ENCODE measurements at places on chromosomes 6 and 20.

DNA sequence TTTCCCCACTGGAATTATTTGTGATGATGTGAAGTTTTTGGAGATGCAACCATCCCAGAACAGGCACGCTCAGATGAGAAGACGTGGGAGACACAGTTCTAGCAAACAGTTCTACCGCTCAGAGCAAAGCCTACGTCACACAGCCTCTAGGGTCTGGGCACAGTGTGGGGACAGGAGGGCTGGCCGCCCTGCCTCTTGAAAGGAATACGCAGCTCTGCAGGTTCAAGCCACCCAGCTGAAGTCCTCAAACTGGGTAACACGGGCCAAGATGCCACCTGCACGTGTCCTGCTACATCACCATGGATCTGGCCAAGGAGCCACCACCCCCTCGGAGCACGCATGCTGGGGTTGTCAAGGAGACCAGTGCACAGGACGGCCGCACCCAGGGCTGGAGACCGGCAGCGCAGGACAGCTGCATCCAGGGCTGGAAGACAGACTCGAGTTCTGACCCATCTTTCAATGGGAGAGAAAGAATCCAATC, 75.0 kb downstream of the NOL4L start:
- no peak for DNase-seq

GRCh38 chr6:100549406-100550167, 84.9 kb upstream of the SIM1 start:
- no peak for DNase-seq

DNA sequence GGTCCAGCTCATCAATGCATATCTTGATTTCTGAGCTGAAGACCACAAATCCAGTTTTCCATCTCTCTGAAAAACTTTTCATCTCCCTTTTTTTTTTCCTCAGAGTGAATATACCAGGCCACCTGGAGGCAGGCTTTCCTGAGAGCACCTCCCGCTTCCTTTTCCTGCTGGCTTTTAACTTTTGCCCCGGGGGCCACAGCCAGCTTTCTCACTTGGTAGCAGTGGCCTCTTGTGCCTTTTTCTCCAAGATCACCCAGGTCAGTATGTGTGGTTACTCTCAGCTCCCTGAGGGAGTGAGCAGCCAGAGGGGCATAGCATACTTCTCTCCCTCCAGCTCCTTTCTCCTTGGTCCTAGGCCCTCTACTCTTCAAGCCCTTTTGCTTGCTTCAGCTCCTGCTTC, at the start of gene BTN1A1:
Gene BTN1A1, plus strand, starts transcription at position 202 of the 400 bp plus-strand sequence. CDS start 984 bp downstream, outside the sequence.
- DNase-seq, result no peak

- no peak for DNase-seq
Measured at GRCh38 chr6:46189726-46190125, 18.9 kb upstream of the ENPP5 start.

DNA sequence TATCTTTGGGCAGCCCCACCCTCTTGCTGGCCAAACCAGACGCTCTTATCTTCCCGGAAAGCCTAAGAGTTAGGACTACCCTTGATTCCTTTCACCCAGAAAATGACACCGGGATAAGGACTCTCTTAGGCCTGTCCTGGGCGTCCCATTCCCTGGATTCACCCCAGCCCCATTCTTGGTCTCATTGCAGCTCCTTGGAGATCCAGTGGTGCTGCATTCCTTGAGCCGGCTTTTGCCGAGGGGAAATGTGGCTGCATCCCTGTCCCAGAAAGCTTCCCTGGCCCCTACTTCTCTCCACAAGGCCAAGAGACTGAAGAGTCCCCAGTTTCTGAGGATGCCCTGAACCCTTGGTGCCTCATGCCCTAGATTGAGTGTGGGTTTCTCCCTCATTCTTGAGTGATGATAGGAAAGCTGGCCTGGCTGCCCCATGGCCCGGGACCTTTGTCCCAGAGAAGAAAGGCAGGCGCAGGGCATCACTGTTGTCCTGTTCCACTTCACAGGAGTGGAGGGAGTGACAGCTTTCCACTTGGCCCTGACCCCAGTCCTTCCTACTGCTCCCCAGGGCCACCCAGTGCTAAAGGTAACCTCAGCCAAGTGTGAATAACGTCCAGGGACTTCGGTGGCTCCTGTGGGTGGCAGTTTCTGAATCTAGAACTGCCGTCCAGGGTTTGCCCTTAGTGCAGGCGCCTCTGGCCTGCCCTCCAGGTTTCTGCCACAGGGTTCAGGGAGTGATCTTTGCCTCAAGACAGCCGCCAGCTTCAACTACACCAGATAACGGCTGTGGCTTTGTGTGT, 42.7 kb upstream of the MYL9 start:
- DNase-seq, result no peak

GRCh38 chr20:32158943-32159660, 48.4 kb downstream of the PLAGL2 start:
- DNase-seq, result no peak

- DNase-seq, result no peak
Measured at GRCh38 chr6:143525356-143525755, 13.8 kb upstream of the FUCA2 start.

DNA sequence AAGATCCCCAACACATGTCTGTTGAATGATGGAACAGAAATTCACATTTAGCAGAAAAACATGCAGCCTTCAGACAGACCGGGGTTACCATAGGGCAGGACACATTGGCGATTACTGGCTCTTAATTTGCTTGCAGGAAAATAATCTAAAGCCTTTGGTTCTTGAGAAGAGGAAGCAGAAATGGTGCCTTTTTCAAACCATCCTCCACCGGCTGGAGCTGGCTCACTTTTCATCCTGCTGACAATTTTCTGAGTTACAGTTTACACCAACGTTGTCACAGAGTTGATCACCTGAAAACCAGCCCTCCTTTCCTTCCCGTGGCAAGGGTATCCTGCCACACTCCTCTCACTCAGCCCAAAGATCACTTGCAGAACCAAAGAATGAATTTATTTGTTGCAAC, 32.6 kb downstream of the SF3B5 start:
- no peak for DNase-seq

DNA sequence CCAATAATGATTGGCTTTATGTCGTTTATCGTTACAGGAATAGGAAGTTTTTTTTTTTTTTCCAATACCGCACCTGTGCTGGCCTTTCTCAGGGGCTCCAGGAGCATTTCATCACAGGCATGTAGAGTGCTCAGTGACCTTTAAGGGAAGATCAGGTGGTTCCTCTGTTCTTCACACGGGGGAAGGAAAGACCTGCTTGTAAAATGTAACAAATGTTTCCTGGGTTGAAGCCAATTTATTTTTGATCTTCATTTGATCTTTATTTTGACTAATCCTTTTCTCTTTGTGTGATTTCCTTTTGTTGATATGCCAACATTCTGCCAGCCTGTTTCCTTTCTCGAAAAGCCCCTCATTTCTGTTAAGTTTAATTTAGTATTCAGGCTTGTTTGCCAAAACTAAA, 61.9 kb upstream of the HBS1L start:
- DNase-seq, result no peak

DNA sequence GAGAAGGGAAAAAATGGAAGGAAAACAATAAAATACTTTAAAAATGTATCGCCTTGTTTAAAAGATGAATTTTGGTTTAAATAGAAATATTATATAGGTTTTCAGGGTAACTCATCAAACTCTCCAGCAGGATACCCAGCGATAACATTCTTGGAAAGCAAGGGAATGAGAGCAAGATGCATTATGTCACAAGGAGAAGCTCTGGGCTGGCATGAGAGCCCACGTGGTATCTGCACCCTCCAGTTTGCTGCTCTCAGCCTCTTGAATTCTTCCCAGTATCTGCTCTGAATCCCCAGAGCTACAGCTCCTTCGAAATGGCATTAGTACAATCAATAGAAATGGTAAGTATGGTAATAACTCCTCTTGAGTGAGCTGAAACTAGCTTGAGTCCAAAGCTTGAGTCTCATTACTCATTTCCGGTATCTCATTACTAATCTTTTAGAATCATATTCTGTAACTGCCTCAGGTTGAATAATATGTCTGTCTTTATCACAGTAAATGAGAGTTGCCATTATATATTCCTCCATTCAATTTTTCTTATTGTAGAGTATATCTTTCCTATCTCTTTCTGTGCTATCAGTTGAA, 4.9 kb upstream of the TMEM242 start:
- DNase-seq, result no peak

GRCh38 chr6:104214901-104215300, 644.8 kb downstream of the HACE1 start:
- no peak for DNase-seq

DNA sequence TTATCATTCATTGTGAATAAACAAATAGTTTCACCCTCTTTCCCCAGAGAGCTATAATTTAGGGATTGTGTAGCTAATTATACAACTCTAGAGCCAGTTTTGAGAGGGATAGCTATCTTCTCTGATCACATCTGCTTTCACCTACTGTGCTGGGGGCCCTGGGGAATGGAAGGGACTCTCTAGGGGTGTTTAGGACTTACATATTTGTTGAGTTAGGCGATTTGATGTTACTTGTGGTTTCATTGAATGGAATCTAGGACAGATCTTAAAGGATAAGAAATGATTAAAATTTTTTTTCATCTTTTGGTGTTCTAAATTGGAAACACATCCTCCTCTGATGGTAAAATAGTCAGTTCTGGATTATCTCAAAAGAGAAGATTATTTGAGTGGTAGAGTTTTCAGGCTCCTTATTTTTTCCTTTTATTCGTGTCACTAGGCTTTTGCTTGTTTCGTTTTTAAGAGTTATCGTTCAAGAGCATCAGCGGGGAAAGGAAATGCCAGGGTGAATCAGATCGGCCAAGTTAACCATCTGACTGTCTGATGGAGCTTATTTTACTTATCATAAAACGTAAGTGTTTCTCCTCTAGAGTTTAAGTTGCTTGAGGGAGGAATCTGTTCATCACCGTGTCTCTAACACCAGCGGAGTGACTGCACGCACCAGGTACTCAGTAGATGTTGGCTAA, 236.7 kb downstream of the FARS2 start:
- no peak for DNase-seq

DNA sequence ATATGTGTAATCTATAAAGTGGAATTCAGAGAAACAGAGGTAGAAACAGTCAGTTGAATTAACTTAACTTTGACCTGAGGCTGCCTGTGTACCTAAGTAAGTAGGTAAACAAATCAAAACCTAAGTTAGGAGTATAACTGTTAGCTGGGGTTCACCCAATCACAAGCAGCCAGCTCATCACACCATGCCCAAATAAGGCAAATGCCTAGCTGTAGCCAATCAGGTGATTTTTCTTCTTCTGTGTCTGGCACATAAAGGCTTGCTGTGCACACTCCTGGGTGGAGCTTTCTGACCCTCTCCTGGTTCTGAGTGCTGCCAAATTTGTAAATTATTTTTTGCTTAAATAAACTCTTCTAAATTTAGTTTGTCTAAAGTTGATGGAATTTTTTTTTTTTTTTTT, 54.7 kb upstream of the TRIM39 start:
- DNase-seq, result no peak

GRCh38 chr20:20915844-20916243, 190.3 kb downstream of the LINC00237 start:
- DNase-seq, result no peak

DNA sequence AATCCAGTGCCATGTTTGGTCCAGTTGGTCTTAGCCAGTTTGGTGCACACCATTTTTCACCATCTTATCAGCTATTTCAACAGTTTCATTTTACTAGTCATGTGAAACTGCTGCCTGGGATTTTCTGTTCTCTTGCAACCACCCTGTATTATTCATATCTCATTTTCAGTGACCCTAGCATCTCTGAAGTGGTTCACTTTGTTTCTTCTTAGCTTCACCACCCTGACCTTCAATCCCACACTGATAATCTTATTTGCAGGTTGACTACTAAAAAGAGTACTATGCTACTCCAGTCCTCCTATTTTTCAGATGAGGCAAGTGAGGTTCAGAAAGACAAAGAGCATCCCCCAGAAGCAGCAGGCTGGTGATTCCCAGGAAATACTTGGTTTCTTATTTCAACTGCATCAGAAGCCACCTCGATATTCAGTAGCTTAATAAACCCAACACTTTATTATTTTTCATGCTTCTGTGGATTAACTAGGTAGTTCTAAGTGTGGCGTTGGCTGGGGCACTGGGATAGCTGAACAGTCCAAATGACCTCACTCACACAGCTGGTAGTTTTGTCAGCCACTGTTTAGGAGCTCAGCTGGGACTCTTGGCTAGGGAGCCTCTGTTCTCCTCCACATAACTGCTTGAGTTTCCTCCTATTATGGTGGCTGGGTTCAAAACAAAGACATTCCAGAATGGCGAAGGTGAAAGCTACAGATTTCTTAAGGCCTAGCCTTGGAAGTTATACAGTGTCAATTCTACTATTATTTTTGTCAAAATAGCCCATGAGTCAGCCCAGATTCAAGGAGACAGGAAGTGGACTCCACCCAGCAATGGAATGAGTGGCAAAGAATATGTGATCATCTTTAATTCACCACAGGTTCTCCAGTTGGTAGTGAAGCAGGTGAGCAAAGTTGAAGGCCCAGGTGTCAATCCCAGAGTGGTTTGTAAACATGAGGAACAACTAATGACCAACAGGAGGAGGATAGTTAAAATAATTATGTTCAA, 40.6 kb downstream of the BPIFB4 start:
- DNase-seq, result no peak

GRCh38 chr6:42148058-42148457, 5.6 kb upstream of the C6orf132 start:
- DNase-seq, result no peak

DNA sequence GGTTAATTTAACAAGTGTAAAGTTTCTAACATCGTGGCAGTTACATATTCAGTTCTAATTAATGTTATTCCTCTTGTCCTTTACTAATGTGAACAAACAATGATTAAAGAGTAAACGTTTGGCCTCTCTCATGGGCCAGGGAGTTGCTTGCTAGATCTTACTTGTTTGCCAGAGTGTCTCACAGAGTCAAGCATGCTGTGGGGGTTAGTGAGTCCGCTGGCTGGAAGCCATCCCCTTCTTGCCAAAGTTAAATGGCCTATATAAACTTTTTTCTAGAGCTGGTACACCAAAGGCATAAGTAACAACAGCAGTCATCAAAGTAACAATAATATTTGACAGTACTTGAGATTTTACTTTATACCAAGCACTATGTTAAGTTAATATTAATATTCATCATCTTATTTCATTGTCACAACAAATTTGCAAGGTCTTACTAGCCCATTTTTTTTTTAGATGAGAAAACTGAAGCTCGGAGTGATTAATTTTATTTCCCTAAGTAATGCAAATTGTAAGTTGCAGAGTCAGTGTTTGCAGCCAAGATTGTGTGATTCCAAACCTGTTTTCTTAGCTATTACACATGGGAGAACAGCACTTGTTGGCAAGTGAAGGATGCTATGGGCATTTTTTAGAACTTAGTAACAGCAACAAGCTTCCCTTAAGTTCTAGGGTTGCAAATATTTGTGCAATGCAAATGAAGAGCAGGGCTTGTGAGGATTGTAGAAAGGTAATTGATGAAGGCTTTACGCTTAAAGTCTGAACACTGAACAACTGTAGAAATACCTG, 224.5 kb downstream of the RFPL4B start:
- no peak for DNase-seq

GRCh38 chr6:142329486-142330113, 27.8 kb downstream of the ADGRG6 start:
- DNase-seq, result no peak

DNA sequence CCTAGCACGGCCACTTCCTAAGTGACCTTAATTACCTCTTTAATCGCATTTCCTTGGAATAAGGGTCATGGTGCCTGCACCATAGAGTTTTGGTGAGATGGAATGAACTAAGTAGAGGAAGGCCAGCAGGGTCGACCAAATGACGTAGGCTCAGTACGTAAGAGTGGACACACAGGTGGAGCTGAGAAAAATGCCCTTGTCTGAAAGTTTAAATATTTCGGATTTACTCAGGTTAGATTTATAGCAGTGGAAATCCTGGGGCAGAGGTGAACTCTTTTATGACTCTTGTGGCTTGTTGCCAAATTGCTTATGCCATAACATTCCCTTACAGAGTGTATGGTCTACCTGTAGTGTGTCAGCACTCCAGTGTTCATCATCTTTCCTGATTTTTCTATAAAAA, 23.6 kb upstream of the BTBD3 start:
- no peak for DNase-seq

- no peak for DNase-seq
Measured at GRCh38 chr6:98295515-98296175, 538.7 kb upstream of the POU3F2 start.
